ENCODE measurements at places on chromosomes 16 and 17.

DNA sequence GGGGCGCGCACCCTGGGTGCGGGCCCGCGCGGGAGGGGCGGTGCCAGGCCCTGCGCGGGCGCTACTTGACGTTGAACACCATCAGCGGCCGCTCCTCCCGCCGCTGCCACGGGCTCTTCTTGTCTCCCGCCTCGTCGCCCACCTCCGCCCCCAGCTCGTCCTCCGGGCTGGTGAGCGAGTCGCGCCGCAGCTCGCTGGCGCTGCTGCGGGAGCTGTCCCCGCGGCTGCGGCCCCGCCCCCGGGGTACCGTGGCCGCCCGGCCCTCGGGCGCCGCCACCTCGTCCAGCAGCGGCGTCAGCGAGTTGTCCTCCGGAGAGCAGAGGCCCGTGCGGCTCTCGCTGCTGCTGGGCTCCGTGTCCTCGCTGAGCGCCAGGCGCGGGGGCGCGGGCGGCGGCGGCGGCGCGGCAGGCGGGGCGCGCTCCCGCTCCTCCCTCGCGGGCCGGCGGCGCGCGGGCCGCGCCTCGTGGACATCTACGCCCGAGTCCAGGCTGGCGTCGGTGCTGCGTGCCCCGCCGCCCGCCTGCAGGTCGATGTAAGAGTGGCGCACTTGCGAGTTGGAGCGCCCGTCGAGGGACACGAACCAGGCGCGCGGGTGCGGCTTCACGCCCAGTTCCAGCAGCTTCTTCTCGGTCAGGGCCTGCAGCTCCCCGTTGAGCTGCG, 8.7 kb downstream of the GRN start:
- DNase-seq: no peak

DNA sequence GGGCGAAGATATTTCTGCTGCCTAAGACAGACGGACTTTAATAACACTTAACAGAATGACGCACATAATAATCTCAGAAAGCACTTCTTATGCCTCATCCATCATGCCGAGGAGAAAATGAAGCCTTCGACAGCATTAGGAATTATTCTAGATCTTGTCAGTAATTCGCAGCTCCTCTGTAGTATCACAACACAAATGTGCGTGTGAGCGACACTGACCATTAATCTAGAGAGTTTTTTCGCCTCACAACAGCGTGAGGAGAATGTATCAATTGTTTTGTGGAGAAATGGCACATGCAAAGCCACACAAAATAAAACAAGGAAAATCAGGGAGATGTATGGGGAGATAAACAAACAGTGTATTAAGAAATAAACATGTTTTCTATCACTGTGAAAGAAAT, 410.2 kb upstream of the PSMD7 start:
- DNase-seq: no peak

DNA sequence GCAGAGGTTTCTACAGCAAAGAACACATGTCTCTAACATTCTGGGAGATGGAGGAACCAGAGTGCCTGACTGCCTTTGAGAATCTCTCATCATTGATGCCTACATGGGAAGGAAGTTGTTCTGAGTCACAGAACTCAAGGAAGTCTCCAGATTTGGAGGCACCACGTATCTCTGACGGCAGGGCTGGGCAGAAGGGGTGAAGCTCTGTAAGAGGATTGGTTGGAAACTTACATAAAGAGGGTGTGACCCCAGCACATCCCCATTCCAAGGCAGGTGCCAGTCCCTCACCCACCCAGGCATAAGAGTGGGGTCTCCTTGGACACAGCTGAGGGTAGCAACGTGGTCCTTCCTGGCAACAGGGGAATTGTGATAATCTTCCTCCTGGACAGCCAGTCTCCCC, 17.4 kb downstream of the TNFRSF13B start:
- no peak for DNase-seq

DNA sequence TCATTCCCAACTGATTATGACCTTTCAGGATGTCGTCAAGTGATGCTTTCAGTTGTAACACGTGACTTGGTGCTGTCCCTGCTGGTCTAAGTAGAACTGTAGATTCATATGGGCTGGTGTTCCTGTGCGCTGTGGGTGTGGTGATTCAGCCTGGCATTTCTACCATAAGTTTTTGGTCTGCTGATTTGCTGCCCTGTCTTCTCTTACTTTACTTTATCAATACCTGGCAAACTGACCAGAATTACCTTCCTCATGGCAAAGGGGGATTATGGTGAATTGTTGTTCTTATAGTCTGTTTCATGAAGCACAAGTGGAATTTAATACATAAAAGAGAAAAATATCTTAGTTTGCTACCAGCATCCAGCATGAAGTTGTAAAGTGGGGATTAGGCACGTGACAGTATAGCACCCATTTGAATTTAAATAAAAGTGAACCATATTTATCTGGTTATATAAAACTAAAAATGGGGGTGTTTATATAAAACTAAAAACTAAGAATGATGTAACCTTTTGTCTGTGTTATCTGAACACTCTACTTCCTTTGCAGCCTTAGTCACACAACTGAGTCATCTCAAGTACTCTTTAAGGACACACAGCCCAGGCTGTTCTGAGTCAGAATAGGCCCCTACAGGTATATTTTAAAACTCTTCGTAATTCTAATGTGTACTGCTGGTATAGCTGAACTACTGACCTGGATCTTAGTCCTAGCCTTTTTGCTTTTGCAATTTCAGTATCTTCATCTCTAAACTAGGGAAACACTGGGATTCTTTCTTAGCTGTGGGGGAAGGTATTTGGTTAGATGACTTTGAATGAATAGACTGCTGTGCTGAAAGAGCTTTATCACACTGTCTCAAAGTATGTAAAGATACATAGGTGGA, 28.3 kb downstream of the TTC19 start:
- no peak for DNase-seq

DNA sequence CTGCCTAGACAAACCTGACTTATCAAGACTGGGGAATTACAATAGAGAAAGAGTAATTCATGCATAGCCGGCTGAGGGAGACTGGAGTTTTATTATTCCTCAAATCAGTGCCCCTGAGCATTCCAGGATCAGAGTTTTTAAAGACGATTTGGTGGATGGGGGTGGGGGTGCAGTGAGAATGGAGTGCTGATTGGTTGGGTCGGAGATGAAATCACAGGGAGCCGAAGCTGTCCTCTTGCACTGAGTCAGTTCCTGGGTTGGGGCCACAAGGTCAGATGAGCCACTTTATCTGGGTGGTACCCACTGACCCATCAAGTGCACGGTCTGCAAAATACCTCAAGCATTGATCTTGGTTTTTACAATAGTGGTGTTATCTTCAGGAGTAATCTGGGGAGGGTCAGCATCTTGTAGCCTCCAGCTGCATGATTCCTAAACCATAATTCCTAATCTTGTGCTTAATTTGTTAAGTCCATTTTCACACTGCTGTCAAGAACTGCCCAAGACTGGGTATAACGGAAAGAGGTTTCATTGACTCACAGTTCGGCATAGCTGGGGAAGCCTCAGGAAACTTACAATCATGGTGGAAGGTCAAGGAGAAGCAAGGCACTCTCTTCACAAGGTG, 69.6 kb downstream of the MARF1 start:
- DNase-seq: no peak

GRCh38 chr17:1009229-1010085, 12.5 kb downstream of the TIMM22 start:
- DNase-seq: no peak

DNA sequence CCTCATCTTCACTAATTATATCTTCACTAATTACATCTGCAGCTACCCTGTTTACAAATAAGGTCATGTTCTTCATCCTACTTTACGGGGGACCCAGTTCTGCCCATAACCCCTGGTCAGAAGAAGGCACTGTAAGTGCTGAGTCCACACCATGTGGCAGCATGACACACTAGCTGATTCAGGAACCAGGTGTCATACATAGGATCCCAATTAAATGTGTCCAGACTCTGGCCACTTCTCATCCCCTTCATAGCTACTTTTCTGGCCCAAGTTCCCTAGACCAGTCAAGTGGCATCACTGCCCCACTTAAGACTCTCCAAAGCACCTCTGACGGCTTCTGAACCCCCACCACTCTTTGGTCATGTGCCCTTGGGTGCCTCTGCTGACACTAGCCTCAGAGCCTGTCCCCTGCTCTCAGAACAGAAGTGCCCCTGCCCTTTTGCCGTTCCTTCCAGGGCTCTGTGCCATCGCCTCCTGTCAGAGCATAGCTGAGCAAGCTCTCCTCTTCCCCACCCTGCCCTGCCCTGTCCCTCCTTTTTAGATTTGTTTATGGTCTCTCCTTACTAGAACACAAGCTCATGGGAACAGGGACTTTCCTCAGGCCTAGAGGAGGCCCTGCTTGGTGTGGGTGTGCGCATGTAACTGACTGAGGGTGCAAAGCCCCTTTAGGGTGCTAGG, 61.1 kb downstream of the B9D1 start:
- DNase-seq: no peak

DNA sequence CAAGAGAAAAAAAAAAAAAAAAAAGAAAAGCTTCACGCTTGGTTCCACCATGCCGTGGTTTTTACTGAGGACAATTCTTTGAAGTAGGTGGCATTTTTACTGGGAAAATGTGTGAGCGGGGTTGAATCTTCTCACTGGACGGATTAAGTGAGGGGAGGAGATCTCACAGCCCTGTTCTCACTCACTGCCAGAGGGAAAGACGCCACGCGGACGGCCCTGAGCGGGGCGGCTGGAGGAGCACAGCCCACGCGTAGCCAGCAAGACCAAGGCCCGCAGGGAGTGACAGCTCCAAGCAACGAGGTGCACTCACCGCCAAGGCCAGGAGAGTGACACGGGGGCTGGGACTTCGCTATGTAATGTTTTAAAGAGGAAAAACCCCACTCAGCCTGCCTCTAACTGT, 43.1 kb downstream of the MRM3 start:
- no peak for DNase-seq

- no peak for DNase-seq
Observed at GRCh38 chr16:5642011-5642410, 544.4 kb upstream of the EEF2KMT start.

DNA sequence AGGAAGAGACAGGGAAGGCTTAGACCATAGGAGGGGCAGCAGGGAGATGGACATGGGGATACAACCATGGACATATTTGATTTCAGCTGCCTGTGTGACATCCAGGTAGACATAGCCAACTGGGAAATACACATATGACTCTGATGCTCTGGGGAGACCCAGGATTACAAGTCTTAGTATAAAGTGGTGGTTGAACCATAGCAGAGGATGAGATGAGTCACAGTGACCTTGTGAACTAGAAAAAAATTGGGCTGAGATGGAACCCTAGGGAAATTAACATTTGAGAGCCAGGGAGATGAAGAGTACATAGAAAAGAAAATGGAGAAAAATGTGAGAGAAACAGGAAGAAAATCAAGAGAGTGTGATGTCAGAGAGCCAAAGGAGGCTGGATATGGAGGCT, 10.2 kb downstream of the MARCHF10 start:
- no peak for DNase-seq

Data from right renal pelvis (tissue), 4 donors.